Dermis blood vessel endothelial cell (primary cell): ENCODE measurements at places on chromosomes 5 and 9. TPM values are rescaled to one million over a fixed set of nuclear protein-coding genes. Genes with fewer than 3 reads are reported as not detected.

- DNase-seq: peak; percentile 66
Observed at GRCh38 chr5:173114536-173114935, 29.8 kb upstream of the BNIP1 start.

DNA sequence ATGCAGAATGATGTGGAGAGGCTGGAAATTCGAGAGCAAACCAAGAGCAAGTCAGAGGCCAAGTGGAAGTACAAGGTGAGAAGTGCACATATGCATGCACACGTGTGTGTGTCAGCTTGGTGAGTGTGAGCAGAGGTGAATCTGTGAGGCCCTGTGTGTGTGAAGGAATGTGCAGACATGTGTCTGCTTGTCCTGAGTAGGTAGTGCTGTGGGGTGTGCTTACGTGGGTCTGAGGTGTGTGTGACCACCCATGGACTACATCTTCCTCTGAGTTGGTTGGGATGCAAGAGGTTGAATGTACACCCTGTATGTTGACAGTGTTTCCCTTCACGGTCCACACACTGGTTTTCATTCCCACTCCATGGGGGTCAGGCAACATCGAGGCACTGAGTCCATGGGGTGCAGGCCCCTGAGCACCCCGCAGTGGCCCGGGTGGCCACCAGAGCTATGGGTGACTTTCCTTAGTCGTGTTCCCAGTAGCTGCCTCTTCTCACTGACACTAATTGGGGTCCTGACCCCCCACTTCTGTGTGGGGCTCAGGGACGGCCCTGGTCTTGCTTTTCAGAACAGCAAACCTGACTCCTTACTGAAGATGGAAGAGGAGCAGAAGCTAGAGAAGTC lies 86.7 kb downstream of the PHF2 start:
- no peak for DNase-seq

DNA sequence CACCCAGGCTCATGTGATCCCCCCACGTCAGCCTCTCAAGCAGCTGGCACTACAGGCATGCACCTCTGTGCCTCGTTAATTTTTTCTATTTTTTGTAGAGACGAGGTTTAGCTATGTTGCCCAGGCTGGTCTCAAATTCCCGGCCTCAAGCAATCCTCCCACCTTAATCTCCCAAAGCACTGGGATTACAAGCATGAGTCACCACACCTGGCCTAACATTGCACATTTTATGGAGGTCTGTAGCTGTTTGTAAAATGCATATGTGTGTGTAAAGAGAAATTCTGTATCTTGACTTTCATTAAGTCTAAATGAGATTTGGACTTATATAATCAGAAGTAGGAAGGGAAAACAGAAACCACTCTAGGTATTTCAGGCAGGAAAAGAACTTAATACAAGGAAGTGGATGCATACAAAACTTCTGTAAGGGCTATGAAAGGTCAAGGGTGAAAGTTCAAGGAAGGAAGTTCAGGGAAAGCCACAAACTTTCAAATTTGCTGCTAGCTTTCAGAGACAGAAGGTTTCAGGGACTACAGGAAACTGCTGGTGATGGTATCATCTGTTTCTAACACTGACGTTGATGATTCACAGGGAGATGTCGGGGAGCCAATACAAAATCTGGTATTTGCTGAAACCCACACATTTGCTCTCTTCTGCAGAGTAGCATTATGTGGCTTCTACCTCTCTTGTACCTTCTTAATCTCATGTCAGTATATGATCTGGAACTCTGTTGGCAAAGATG lies 209.4 kb downstream of the PIK3R1 start:
- DNase-seq: peak; percentile 39

- DNase-seq: no peak
Observed at GRCh38 chr9:38439916-38440301, 15.7 kb upstream of the IGFBPL1 start.

DNA sequence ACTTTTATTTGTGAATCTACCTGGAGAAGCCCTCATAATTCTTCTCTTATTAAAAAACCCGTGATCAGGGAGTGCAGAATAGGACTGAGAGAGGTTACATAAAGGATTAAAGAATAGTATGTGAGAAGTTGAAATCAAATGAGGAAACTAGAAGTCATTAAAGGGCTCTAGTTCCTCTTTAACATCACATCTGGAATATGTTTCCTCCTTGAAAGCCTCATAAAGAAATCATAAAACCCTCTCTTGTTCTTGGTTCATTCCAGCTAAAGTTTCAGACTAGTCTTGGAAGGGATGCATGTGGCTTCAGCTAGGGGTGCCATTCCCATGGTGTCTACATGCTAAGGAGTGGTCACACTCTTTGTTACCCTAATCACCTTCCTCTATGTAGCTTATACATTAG lies 5.7 kb upstream of the C5orf46 start:
- DNase-seq: no peak

- no peak for DNase-seq
Observed at GRCh38 chr5:166165596-166165995, 2125.8 kb upstream of the WWC1 start.

GRCh38 chr9:16773116-16773515 lies 97.4 kb downstream of the BNC2 start:
- no peak for DNase-seq

- no peak for DNase-seq
Observed at GRCh38 chr9:68802525-68803015, 97.5 kb downstream of the PIP5K1B start.

- DNase-seq: no peak
Observed at GRCh38 chr5:71582945-71583584, 4.1 kb upstream of the MCCC2 start.

- DNase-seq: peak; percentile 14
Observed at GRCh38 chr5:61180886-61181285, 18.6 kb upstream of the SMIM15 start.

DNA sequence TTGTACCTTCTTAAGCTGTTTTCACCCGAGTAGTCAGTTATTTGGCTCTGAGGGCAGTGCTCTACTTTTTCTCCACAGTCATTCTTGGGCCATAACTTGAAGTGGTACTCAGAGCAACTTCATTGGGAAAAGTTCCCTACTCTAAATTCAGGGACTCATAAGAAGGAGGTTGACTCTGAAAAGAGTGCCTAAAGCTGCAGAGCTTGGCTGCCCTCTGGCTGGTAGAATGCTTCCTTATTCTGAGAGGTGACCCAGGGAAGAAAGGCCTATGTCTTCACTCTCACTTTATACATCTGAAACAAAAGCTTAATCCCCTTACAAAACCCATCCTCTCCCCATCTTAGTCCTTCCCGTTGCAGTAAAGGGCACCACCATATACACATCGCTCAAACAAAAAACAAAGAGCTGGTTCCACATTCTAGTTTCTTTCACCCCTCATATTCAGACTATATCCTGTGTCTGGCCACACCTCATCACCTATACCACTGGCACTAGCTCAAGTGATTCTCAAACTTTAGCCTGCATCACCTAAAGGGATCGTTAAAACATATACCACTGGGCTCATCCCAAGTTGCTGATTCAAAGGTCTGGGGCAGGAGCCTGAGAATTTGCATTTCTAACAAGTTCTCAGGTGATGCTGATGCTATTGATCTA lies 7.9 kb downstream of the IGIP start:
- no peak for DNase-seq

DNA sequence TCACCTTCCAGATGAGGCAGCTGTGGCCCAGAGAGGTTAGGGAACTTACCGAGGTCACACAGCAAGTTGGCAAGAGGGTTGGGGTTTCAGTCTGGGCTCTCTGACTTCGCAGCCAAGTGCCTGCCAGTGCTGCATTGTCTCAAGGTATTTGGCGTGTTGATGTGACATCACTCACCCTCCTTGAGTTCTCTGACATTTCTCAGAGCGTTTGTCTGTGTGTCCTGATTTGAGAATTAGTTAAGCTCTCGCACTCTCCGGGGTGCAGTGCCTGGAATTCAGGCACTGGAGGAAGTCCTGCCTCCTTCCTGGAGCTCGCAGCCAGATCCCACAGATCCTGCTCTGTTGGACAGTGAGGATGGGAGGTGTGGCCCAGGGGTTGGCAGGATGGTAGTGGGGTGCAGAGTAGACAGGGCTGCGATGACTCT lies 25.7 kb downstream of the WWC1 start:
- DNase-seq: no peak

GRCh38 chr9:101481261-101481660 lies 45.7 kb upstream of the ALDOB start:
- no peak for DNase-seq

DNA sequence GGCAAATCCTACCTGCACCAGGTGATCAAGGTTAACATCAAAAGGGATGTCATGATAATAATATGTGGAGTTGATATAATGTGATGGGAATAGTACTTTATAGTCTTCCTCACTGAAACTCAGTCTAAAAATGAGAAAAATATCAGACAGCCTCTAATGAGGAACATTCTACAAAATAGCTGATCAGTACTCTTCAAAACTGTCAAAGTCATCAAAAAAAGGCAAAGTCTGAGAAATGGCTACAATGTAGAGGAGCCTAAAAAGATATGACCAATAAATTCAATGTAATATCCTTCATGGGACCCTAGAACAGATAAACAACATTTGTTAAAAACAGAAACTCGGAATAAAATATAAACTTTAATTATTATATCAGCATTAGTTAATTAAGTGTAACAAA lies 95.7 kb downstream of the CEMIP2 start:
- DNase-seq: no peak

DNA sequence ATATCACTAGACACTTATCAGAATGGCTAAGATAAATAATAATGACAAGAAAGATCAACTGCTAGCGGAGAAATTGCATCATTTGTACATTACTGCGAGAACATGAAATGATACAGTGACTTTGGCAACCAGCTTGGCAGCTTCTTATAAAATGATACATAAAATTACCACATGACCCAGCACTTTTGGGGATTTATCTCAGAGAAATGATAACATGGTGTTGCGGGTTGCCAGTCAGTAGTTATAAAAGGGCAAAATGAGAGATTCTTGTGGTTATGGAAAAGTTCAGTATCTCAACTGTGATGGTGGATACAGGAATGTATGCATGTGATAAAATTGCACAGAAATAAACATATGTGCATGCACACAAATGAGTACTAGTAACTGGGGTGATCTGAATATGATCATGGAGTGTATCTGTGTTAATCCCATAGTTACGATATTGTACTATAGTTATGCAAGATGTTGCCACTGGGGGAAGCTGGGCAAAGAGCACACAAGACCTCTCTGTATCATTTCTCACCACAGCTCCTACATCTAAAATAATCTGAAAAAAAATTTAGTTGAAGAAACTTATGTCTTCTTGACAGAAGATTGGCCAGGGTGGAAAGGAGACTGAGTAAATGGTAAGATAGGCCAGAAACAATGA lies 128.9 kb downstream of the NXNL2 start:
- no peak for DNase-seq

DNA sequence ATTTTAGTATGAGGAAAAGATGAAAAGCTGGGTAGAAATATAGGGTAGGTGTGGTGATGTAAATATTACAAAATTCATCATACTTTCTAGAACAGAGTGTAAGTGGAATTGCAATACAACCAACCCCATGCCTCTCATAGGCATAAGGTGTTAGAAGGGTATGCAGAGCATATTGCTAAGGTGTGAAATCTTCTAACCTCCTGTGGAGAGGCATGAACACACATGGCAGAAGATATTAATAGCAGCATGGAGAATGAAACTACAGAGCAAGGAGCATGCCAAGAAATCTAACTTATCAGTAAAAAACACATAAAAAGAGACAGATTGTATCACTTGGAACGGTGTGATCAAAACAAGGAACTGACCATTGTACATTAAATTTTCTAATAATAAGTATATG lies 441.5 kb downstream of the CDH18 start:
- DNase-seq: no peak

PTGER4 gene
- total RNA-seq: 12.3 and 23.5 TPM in 2 replicates

FAF2 gene
- total RNA-seq: 48.3 and 50.2 TPM in 2 replicates

UNC13B gene
- total RNA-seq: 39.7 and 48.1 TPM in 2 replicates

ZNF462 gene
- 11.4 and 11.9 TPM in 2 replicates for total RNA-seq

ANXA2R gene
- total RNA-seq: 7.7 and 7.8 TPM in 2 replicates
